ENCODE measurements at places on chromosomes 1 and 21. TPM values are rescaled to one million over a fixed set of nuclear protein-coding genes. Genes with fewer than 3 reads are reported as not detected.

The TNN gene
- 0.27 TPM for total RNA-seq

The TSPEAR gene
- not detected for total RNA-seq

The RIIAD1 gene
- total RNA-seq, result 31.3 TPM

The C8B gene
- total RNA-seq, result not detected

The HUNK gene
- 0.31 TPM for total RNA-seq

The CORT gene
- 0.53 TPM for total RNA-seq

The KCNJ10 gene
- 0.11 TPM for total RNA-seq

The CLCA1 gene
- total RNA-seq, result not detected

The CTTNBP2NL gene
- 8.5 TPM for total RNA-seq

The OR10J1 gene
- total RNA-seq, result not detected

The RHCE gene
- not detected for total RNA-seq

The TMEM269 gene
- not detected for total RNA-seq

The EXO1 gene
- total RNA-seq, result 0.23 TPM

The PTPN7 gene
- 41.6 TPM for total RNA-seq

The LRRC39 gene
- total RNA-seq, result 22.1 TPM

The LCE2C gene
- not detected for total RNA-seq

The PBXIP1 gene
- 308 TPM for total RNA-seq

The KCNT2 gene
- total RNA-seq, result 1.4 TPM

The PTPRU gene
- total RNA-seq, result 6.3 TPM

The TPTE gene
- not detected for total RNA-seq

The SPATA17 gene
- total RNA-seq, result 0.50 TPM

The TFAP2E gene
- total RNA-seq, result 0.48 TPM

The C8A gene
- total RNA-seq, result not detected

The ARHGEF2 gene
- total RNA-seq, result 29.1 TPM

The GRHL3 gene
- not detected for total RNA-seq

The CSF1 gene
- 34.9 TPM for total RNA-seq

The CACHD1 gene
- total RNA-seq, result 38.0 TPM

The NBPF6 gene
- not detected for total RNA-seq

The TMEM240 gene
- 0.95 TPM for total RNA-seq

The TRIM45 gene
- total RNA-seq, result 4.4 TPM
